ENCODE measurements at places on chromosomes 5 and 9.
A peak's percentile ranks its signal among the peaks of the same experiment; 100 is the strongest.

- H3K27me3 ChIP-seq = no peaks in the 10 kb centered on the region
- peaks cover 47% of the 10 kb centered on the region for H3K4me1 ChIP-seq
- no peak overlapping the region for H3K27ac ChIP-seq
- peaks cover 24% of the 10 kb centered on the region for H3K36me3 ChIP-seq
- H3K4me3 ChIP-seq = no peak overlapping the region
Observed at GRCh38 chr5:126456217-126456820, 33.1 kb downstream of the GRAMD2B start.

- DNase-seq = no peak
- H3K27me3 ChIP-seq = peaks cover 18% of the 10 kb centered on the region
- no peak overlapping the region for H3K4me3 ChIP-seq
- no peak overlapping the region for H3K27ac ChIP-seq
- H3K4me1 ChIP-seq = peaks cover 9% of the 10 kb centered on the region
Observed at GRCh38 chr5:103498800-103499551, 63.6 kb downstream of the NUDT12 start.

DNA sequence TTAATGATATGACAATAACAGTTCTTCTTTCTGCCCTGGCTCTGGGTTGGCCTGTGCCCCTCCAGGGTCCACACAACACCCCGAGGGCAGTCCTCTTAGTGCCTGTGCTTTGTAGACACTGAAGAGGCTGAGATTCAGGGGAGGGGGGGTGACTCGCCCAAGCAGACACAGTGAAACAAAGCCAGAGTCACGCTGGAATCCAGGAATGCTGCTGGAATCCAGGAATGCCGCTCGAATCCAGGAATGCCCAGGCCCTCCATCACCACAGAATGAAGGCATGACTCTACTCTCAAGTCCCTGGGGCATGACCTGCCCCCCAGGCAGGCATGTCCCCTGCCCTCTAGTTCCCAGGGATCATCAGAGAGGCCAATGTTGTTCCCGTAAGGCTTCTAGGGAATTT lies 73.1 kb downstream of the LRSAM1 start:
- no peak overlapping the region for H3K27ac ChIP-seq
- H3K4me3 ChIP-seq = no peak overlapping the region
- DNase-seq = no peak
- H3K36me3 ChIP-seq = peaks cover 8% of the 10 kb centered on the region
- no peaks in the 10 kb centered on the region for H3K27me3 ChIP-seq

- H3K27ac ChIP-seq = no peak overlapping the region
- no peak overlapping the region for H3K4me3 ChIP-seq
- DNase-seq = no peak
- no peaks in the 10 kb centered on the region for H3K4me1 ChIP-seq
Observed at GRCh38 chr9:79759460-79759859, 187.7 kb downstream of the TLE4 start.

DNA sequence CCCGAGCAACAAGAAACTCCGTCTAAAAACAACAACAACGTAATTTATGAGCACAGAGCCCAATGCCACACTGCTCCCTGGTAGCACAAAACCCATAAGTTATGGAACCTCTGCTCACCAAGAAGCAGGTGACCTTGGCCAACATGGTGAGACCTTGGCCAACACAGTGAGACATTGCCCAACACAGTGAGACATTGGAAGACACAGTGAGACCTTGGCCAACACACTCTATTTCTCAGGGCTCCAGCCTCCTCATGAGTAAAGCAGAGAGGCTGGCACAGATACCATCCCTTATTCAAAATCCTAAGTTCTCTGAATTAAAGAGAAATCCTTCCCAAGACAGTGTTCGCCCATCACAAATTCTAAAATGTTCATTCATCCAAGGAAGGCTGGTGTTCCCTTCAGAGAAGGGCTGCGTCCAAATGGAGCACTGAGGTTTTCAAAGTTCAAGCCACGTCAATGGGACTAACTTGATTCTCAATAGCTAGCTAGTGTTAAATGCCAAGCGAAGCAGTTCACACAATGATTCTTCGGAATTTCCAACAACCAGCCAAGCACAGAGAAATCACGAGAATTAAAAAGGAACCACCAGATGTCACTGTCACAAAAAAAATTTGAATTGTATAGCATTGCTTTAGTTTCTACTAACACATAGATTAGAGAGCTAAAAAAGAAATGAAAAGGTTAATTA lies 29.5 kb downstream of the TTC39B start:
- H3K36me3 ChIP-seq = no peaks in the 10 kb centered on the region
- H3K4me3 ChIP-seq = no peak overlapping the region
- peaks cover 49% of the 10 kb centered on the region for H3K4me1 ChIP-seq
- no peaks in the 10 kb centered on the region for H3K27me3 ChIP-seq
- DNase-seq = peak; percentile 35
- H3K27ac ChIP-seq = no peak overlapping the region

GRCh38 chr5:5132234-5132633 lies 7.9 kb upstream of the ADAMTS16 start:
- DNase-seq = no peak
- H3K4me3 ChIP-seq = no peak overlapping the region
- no peaks in the 10 kb centered on the region for H3K36me3 ChIP-seq
- no peak overlapping the region for H3K27ac ChIP-seq
